Stimulated activated CD4-positive, alpha-beta T cell treated with anti-CD3 and anti-CD28 coated beads, Interleukin-4, amount 100 ng/mL, for 4 hours (primary cell): ENCODE measurements at places on chromosomes 5 and 9.

GRCh38 chr9:86706391-86706790 lies 240.9 kb downstream of the GAS1 start:
- no peak for DNase-seq

DNA sequence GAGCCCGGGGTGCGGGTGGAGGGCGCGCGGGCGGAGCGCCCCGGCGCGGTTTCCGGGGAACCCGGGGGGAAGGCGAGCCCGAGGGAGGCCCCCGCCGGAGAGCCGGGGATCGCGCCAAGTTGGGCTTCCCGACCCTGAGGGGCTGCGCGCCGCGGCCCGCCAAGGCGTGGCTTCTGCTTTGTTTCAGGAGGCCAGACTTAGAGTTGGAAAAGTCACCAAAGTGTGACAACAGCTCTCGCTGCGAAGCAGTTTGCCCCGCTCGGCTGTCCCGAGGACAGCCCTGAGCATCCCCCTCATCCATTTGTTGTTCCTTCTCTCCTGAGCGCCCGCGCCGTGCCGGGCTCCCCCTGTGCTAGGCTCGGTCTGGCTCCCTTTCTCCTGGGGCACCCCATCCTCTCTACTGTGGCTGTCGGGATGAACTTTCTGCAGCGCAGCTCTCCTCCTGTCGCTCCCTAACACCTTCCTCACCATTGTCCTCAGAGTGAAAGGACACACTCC lies 410 bp downstream of the GLIPR2 start:
- DNase-seq, result no peak

DNA sequence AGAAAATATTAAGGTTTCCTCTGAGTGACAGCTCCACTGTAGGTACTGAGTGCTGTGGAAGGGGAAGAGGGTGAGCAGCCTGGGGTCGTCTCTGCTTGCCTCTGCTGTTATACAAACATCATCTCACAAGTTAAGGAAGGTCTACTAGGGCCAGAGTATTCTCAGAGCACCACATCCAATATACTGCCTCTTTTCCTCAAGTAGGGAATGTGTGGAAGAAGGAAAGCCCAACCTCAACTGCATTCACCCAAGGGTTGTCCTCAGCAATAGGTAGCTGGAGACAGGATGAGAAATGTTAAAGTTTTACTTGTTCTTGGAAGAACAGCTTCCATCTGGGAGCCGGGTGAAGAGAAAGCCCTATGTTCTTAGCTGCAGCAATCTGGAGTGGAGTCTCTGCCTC lies 1062.3 kb upstream of the CDH10 start:
- DNase-seq, result no peak

GRCh38 chr5:177067503-177067902 lies 19.2 kb upstream of the FGFR4 start:
- DNase-seq, result no peak

DNA sequence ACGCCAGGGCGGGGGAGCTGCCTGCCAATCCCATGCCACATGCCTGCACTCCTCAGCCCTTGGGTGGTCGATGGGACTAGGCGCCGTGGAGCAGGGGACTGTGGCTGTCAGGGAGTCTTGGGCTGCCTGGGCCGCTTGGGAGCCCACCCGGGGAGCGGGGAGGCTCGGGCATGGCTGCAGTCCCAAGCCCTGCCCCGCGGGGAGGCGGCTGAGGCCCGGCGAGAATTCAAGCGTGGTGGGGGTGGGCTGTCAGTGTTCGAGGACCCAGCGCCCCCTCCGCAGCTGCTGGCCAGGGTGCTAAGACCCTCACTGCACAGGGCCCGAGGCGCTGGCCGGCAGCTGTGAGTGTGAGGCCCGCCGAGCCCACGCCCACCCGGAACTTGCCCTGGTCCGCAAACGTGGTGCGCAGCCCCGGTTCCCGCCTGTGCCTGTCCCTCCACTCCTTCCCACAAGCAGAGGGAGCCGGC lies 83.2 kb upstream of the DMRTA1 start:
- DNase-seq, result no peak

DNA sequence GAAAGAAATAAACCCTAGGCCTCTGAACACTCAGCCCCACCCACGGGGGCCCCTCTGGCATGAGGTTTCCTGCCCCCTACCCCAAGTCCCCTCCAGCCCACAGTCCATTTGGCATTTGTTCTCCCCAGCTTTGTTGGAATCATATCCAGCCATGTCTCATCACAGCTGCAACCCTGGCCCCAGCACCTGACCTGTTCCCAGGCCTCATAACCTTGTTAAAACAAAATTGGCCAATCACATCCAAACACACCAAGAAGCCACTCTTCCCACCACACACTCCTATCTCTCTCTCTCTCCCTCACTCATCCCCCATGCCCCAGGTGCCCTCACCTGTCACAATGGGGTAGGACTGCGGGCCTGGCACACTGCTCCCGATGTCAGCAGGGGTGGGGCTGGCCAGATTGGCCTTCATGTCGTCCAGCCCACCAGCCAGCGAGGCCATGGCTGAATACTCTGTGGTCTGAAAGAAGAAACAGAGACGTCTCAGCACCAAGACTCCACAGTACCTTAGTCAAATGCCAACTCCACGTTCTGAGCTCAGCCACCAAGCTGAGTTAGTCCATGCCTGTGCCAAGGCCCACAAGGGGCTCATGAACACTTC lies 110.9 kb downstream of the PAX5 start:
- no peak for DNase-seq
